ENCODE measurements at places on chromosomes 1 and 21. TPM values are rescaled to one million over a fixed set of nuclear protein-coding genes. Genes with fewer than 3 reads are reported as not detected.

The ACTA1 gene
- total RNA-seq = not detected

- no peak overlapping the region for H3K27ac ChIP-seq
- H3K4me1 ChIP-seq = peaks cover 9% of the 10 kb centered on the region
- H3K36me3 ChIP-seq = no peaks in the 10 kb centered on the region
- H3K4me3 ChIP-seq = no peak overlapping the region
Observed at GRCh38 chr1:1680912-1681273, 11.7 kb downstream of the SLC35E2B start.

DNA sequence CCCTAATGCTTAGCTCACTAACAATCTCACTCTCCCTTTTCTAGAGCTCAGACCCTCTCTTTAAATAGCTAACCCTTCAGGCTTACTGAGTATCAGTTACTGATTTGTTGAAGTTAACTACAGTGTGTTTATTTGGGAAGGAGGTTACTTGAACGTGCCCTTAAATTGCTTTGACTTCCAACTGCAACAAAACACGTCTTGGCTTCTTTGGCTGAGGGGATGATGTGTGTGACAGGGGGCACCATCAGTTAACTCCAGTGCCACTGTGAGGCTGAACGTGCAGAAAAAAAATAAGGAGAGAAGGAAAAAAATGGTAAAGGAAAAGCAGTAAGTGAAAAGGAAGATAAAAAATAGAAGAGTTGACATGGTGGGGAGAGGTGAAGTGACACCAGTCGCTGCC lies 75.1 kb upstream of the NRIP1 start:
- no peak overlapping the region for H3K4me3 ChIP-seq
- H3K27ac ChIP-seq = no peak overlapping the region

The PDIK1L gene
- total RNA-seq = 14.5 TPM

The ST6GALNAC3 gene
- 3.8 TPM for total RNA-seq
